NCI-H1092 (cell line): ENCODE measurements at places on chromosomes 2 and 18.

DNA sequence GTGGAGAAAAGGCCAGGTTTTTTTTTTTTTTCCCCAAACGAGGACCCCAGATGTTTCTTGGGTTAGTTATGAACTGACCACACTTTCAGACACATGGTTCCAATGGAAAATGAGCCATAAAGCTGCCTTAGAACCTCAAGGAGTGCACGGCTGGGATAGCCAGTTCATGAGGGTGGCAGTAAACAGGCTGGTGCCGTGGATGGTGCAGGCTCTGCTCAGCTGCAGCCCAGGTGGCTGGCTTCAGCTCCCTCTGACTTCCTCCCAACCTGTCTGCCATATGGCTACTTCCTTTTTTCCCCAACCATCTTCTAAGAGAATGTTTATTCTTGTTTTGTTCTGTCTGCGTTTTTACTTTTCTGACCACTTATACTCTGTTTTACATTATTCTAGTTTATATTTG lies 109.8 kb upstream of the LMAN1 start:
- no peak for DNase-seq

- DNase-seq = peak; percentile 55
Observed at GRCh38 chr18:58045242-58046092, 1.4 kb downstream of the NEDD4L start.

DNA sequence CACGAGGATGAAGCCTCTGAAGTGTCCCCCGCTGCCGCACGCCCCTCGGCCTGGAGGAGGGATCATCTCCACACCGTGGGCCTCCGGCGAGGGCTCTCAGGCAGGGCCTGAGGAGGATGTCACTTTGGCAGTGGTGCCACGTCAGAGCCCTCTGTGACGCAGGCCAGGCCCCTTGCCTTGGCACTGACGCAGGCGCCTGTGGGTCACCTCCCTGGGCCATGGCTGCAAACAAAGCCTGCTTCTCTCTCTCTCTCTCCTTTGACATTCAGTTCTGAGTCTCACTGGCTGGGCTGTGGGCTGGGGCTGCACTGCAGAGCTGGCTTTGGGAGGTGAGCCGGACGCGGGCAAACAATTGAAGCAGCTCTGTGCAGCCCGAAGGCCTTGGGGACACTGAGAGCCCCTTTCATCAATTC lies 273.7 kb downstream of the TWIST2 start:
- DNase-seq = no peak

GRCh38 chr18:27652480-27653121 lies 467.5 kb upstream of the CHST9 start:
- DNase-seq = no peak

DNA sequence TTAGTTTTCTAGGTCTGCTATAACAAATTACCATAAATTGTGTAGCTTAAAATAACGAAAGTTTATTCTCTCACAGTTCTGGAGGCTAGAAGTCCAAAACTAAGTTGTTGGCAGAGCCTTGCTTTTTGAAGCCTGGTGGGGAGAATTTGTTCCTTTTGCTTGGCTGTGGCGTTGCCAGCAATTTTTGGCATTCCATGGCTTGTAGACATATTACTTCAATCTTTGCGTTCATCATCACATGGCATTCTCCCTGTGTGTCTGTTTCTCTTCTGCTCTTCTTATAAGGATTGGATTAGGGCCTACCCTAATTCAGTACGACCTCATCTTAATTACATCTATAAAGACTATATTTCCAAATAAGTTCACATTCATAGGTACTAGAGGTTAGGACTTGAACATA lies 217.7 kb downstream of the MBD5 start:
- no peak for DNase-seq

DNA sequence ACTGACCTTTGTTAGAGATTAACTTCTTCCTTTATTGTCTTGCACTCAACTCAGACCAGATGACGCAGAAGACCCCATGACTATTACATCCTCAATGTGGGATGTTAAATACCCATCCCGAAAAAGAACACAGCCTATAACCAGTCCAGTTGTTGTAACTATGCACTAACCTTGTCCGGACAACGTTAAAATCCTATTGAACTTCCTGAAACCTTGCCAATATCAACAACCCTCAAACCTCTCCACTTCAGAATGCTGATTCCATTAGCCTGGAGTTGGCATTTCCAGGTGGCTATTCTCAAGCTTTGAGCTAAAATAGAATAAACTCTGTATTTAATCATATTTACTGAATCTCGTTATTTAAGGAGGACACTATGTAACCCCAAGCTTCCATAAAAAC lies 13.6 kb downstream of the NMS start:
- DNase-seq = no peak

GRCh38 chr2:237056287-237056875 lies 29.3 kb upstream of the COPS8 start:
- no peak for DNase-seq

DNA sequence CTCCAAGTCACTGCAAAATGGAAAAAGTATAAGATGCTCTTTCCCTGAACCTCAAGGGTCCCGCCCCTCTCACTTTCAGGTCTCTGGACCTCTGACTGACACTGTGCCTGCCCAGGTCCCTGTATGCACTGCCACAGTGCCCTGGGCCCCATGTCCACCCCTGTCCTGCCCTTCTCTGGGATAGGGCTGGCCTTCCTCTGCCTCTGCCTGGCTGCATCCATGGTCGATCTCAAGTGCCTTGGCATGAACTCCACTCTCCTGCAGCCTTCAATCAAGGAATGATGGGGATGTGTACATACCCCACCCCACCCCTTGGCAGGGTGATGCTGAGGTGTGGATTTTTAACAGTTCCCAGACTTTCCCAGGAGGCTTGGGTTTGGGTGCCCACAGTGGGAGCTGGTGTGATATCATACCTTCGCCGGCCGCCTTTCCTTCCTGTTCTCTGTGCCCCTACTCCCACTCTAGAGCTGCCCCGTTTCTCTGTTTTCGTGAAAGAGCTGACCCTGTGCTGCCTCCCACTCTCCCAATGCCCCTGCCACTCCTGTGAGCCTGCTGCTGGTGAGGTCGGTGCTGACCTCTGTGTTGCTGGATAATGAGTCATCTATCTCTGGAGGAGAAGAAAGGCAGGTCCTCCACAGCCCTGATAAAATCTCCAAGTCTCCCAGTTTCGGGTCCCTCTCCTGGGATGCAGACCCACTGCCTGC lies 18.9 kb downstream of the PTPN18 start:
- no peak for DNase-seq

GRCh38 chr2:219687272-219687671 lies 59.8 kb downstream of the SLC4A3 start:
- DNase-seq = no peak

DNA sequence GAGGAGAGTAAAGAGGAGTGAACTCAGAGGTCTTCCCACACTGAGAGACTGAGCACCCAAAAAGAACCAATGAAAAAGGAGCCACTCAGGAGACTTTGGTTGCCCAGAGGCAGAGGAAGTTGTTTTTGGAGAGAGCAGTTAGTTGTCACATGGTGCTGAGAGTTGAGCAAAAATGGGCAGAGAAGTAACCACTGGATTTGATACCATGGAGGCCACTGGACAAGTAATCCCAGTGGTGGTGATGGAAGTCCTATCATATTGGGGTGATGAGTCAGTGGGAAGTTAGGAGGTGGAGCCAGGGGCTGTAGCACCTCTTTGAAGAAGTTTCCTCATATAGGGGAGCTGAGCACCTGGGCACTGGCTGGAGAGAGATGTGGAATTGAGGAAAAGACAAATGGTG lies 235.8 kb downstream of the TPGS2 start:
- no peak for DNase-seq

DNA sequence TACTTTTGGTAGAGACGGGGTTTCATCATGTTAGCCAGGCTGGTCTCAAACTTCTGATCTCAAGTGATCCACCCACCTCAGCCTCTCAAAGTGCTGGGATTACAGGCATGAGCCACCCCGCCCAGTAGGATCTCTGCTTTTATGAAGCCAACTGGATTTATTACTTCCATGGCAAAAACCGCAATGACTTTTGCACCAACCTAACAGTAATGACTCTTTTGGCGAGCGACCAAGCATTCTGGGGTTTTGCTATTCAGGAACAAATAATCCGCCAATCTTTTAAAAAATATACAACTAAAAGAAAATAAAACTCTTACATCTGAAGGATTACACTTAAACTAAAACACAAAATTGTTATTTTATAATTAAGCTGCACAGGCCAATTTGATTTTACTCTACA lies 260.6 kb downstream of the ZEB2 start:
- DNase-seq = no peak

DNA sequence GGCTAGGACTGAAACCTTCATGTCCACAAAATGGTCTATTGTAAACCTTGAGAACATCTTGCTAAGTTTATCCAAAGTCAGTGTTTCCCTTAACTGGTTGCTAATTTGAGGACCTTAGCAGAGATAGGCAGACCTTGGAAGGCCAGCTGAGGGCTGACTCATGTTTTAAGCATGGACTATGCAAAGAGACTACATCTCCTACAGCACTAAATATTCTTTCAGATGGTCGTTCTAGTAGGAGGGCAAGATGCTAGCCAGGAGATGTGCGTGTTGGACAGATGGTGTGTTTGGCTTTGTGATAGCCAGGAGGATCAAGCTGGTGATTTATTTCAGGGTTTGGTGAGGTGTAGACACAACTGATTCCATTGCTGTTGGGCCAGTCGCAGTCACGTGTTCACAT lies 75.8 kb downstream of the NRP2 start:
- no peak for DNase-seq

DNA sequence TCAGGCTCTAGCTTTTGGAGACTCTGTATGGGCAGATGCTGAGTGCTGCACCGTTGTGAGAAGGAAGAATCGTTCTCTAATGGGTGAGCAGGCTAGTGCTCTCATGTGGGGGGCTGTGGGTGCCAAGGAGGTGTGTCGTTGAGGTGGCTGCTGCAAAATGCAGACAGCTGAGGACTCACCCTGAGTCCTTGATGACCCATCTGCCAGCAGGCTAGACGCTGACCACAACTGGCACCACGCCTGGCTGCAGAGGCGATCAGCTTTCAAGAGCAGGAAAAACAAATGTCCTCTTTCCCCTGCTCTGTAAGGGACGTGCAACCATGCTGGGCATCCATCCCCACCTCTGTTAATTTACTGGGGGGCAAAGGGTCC lies 48.2 kb downstream of the HAUS1 start:
- DNase-seq = peak; percentile 87

DNA sequence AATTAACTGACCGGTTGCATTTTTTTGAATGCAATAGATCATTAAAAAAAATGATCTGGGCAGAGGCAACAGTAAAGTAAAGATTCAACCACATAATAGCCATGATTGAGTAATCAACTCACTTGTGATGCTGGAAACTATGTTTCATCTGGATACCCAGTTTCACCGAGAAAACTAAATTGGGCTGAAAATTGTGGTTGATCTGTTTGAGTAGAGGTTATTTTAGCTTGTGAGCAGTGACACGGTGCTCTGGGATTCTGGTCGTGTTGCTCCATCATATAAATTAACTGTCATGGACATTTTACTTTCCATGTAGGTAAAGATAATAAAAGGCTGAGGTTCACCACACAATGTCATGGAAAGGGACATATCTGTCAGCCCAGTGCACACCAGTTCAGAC lies 58.7 kb downstream of the CD226 start:
- no peak for DNase-seq

- DNase-seq = no peak
Observed at GRCh38 chr18:36635414-36636096, 193.2 kb downstream of the TPGS2 start.

DNA sequence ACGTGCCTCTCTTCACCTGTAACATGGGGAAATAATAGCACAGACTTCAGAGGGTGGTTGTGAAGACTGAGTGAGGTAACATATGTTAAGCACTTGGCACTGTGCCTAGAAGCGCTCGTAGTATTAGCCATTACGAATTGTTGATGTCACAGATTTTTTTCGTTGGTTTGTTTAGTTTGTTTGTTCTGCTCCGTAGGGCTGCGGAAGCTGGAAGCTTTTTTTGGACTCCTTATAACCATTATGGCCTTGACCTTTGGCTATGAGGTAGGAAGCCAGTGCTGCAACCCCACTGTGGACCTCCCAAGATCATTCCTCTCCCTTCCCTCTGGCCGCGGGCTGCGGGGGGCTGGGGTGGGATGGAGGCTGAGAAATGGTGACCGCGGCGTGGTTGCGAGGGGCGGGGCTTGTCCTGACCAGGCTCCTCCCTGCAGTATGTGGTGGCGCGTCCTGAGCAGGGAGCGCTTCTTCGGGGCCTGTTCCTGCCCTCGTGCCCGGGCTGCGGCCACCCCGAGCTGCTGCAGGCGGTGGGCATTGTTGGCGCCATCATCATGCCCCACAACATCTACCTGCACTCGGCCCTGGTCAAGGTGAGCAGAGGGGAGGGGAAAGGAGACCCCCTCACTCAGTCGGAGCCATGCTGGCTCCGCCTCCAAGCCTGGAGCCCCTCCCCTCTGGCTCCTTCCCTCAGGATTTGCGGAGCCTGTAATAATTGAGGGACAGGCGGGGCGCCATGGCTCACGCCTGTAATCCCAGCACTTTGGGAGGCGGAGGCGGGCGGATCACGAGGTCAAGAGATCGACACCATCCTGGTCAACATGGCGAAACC lies 5.5 kb downstream of the SLC11A1 start:
- DNase-seq = no peak

DNA sequence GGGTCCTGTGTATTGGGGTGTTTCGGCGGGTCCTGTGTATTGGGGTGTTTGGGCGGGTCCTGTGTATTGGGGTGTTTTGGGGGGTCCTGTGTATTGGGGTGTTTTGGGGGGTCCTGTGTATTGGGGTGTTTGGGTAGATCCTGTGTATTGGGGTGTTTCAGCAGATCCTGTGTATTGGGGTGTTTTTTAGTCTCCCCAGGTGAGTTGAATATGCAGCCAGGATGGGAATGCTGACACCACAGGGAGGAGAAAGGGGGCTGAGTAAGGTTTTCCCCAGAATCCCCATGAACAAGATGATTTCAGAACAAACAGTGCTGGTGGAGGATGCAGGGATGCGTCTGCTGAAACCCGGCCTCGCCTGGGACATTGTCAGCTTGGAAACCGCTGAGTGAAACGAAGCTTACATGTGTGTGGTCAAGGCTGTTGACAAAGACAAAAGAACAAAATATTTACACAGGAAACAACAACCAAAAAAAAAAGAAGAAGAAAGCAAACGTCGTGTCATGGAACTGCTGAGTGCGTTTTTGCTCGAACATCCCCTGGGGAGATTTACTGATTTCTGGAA lies 88.5 kb upstream of the ODC1 start:
- no peak for DNase-seq

DNA sequence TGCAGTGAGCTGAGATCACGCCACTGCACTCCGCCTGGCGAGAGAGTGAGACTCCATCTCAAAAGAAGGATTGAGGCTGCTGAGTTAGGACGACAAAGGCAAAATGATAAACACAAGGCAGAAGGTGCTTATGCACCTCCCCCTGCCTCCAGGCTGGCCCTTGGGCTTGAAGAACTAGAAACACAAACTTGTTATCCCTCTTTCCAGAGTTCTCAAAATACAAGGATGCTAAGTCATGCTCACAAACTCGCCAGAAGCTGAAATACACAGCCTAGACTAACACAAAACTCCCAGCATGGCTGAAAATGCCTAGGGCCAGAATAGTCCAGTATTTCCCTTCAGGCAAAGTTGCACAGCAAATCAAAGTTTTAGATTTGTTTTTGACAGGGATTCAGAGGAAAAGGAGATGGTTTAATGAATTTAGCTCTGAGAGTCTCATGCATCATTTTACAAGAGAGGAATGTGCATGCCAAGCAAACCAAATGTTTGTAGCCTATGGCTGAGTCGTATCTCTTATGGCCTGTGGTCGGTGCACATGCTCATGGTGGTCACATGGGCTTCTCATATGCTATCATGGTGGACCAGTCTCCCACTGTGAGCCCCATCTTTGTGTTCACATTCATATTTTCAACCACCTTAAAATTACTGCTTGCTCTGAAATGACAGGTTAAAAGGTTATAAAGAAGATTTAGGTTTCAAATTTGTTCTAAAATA lies 16.2 kb upstream of the MREG start:
- no peak for DNase-seq
